ENCODE measurements at places on chromosomes 12 and 14.
A peak's percentile ranks its signal among the peaks of the same experiment; 100 is the strongest.

GRCh38 chr12:62860020-62860419 lies 74.9 kb downstream of the PPM1H start:
- peak; percentile 13 for DNase-seq

- no peak for DNase-seq
Observed at GRCh38 chr12:2672863-2673262, 121.9 kb upstream of the FKBP4 start.

DNA sequence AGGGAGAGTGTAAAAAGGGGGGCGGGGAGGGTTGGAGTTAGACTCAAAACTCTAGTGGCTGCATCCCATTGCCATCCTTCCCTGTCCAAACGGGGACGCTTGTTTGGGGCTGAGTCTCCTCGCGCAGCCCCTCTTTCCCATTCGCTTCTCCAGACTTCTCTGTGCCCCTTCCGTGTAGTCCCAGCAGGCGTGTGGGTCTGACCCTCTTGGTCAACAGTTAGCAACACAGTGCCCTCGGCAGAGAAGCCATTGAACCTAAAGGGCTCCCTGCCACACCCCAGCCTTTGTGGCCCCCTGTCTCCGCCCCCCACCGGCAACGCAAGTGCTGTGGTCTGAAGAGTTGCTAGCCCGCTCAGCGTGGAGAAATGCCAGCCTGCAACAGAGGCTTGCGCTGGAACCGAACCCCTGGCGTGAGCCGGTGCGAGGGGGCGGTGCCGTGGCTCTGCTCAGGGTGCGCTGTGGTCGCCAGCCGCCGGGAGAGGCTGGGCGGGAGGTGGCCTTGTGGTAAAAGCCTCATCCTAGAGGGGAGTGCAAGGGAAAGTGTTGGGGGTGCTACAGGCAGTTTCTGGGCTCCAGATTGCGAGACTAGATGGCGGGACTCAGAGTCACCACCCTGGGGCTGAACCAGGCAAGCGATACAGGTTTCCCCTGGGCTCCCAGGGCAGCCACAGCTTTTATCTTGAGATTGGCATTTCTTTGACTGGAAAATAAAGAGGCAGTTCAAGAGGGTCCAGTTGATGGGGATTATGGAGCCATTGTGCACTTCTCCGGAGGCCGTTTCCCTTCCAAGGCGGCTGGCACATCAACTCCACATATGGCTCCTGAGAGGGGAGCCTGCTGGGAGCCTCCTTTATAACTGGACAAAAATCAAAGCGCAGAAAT lies 2.1 kb downstream of the PLXNC1 start:
- DNase-seq = no peak

GRCh38 chr14:64654901-64655300 lies 49.3 kb upstream of the PLEKHG3 start:
- DNase-seq = no peak
